Osteocyte (in vitro differentiated cells): ENCODE measurements at places on chromosomes 6 and 20. TPM values are rescaled to one million over a fixed set of nuclear protein-coding genes. Genes with fewer than 3 reads are reported as not detected.

DNA sequence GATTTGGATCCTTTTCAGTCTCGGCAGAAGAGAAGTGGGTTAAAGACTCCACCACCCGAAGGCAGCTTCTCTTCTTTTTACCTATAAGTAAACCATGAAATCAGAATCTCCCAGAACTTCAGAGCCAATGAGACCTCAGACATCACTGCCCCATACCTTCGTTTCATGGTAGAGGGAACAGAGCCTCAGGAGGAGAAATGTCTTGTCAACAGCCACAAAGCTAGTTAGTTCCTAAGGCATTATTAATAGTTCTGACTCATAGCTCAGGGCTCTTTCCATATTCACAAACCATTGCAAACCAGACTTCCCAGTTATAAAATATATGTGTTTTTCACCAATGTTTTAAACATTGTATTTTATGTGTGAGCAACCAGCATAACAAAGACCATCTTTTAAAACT lies 118.7 kb upstream of the RIPOR2 start:
- DNase-seq = no peak

The PPP1R16B gene
- not detected in 2 replicates for total RNA-seq

DNA sequence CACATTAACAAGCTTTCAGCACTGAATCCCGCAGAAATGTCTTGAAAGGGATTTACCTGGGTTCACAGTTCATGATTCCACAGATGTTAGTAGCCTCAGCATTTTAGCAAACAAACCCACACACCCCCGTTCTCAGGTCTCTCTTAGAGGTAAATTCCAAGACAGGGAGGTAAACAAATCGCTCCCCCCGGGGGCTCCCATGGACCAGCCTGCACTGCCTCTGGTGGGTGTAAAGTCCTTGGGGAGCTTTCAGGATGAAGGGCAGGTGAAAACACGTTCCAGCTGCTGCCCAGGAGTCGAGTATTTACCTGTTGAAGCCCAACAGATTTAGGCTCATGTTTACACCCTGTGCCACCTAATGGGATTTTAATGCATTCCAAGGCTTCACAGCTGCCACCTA lies 187.0 kb upstream of the FOXQ1 start:
- DNase-seq = no peak

The LY6G6D gene
- total RNA-seq = not detected in 2 replicates

The VWA7 gene
- 0.50 and 0.94 TPM in 2 replicates for total RNA-seq

DNA sequence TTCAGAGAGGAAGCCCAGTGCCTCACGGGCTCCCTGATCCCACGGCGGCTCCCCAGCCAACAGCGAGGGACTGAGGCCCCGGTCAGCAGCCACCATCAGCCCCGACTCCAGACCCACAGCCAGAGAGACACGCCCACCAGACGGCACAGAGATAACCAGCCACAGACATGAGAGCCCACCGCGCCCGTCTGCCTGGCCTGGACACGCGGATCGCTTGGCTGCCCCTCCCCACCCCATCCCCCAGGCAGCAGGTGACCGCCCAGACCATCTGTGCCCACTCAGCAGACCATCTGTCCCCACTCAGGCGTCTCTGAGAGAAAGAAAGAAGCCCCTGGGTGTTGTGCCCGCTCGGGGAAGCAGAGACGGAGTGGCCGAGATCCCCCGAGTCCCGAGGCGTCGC lies 55.5 kb upstream of the CHRNA4 start:
- DNase-seq = no peak

DNA sequence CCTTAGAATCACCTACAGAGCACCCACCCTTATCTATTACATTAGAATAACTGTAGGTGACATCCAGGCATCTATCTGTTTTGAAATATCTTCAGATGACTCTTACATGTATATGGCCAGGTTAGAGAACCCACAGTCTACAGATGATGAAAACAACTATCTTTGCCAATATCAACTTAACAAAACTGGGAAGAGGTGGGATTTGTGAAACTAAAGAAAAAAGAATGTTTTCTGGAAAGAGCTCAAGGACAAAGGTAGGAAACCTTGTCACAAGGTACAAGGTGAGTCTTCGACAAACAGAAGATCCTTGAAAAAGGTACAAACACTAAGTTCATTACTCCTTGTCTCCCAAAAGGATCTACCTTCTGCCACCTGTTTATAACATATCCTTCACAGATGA lies 47.0 kb upstream of the DST start:
- no peak for DNase-seq

The IMPG1 gene
- not detected in 2 replicates for total RNA-seq

DNA sequence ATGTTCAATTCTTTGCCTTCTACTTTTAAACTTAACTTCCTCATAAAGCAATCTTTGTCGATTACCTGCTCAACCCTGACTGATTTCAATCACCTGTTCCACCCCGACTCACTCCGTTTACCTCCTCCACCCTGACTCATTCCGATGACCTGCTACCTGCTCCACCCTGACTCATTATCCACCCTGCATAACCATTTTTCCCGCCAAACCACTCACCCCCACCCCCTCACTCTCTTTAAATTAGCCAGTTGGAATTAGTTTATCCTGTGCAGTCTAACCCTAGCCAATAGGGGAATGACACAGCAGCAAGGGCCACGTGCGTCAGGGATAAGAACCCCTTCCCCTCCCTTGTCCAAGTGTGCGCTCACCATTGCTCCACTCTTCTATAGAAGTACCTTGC lies 56.7 kb upstream of the MRAP2 start:
- DNase-seq = no peak

DNA sequence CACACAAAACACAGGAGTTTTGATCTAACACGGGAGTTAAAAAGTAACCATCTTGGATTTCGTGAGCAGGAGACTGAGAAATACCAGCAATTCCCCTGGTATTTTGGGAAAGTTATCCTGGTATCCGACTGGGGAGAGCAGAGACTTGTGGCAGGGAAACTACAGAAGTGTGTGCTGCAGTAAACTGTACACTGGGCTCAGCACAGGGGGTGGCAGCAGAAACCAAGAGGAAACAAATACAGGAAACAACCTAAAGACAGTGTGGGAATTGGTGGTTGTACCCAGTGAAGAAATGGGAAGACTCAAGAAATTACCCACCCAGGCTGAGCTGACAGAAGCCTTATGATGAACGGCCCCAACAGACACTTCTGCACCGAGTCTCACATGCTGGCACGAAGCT lies 109.8 kb downstream of the CHD6 start:
- DNase-seq = no peak

DNA sequence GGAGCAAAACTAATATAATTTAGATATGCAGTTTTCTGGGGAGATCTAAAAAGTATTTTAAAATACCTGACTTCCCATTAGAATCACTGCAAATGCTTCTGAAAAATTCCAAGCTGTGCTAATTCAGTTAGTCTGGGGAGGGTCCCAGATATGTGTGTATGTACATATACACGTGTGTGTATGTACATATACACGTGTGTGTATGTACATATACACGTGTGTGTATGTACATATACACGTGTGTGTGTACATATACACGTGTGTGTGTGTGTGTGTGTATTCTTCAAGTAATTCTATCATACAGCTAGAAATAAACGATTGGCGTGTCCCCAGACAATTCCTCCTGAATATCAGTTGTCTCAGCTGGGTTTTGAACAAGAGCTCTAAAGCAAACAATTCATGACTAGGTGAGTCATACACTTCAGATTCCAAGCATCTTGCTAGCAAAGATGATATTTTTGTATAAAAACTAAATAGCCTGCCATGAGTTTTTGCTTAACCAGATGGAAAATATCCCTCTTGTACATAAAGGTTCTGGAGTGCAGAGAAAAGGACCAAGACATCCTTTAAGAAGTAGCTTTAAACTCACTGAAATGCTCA lies 58.2 kb downstream of the SPACA1 start:
- no peak for DNase-seq
